ENCODE measurements at places on chromosomes 12 and 14.

DNA sequence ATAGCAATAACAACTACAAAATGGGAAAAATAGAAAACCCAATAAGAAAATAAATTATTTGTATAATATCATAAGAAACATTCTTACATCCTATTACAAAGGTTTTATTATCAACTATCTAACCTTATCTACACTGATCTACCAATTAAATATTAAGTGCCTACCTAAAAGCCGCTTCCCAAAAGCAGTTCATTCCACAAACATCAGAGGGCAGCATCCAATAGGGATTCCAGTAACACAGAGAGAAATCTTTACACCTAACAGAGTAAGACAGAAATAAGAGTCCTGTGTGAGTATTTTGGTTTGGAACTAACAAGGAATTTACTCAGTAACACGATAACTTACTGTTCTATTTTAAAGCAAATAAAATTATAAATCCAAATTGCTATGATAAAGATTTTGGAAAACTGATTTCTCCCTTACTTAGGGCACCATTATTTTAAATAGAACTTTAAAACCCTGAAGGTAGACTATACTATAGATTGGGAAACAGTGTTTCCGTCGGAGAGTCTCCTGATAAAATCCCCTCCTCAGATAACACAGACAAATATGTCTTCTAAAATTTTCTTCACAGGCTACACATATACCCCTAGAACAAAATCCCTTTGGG, 15.0 kb downstream of the GXYLT1 start:
- DNase-seq: peak; percentile 45

- no peak for DNase-seq
These were observed 86.1 kb downstream of the MYF5 start for GRCh38 chr12:80802652-80803400.

DNA sequence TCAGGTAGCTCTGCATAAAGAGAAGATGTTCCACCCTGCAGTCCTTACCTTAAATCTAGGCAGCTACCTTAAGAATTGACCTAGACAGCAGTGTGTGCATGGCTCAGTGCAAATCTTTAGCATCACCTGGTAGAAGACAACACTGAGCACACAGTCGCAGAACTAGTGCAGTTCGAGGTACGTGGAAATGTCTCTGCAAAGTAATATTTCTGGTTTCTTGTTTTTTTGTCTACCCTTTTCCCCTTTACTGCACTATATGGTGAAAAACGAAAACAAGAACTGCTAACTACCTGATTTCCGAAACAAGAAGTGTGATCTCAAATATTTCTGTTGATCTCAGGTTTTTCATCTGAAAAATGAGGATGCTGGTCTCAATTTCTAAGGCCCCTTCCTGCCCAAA, 82.5 kb downstream of the ETV6 start:
- DNase-seq: no peak

DNA sequence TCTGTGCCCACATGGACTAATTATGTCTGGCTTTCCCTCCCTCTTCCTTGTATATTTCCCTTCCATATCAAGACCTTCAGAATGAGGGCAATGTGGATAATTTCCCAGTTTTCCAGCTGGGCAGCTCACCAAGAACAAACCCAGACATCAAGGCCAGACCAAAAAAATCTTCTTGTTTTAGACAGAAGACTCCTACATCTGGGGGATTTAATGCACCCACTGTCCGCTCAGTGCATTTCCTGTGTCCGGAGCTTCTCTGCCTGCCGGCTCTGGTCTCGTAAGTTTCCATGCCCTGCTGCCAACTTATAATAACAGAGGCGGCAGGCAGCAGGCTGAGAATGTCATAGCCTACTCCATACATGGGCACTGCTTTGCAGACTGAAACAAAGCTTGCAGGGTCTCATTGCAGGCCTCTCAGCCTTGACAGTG, 207.2 kb upstream of the BCL2L14 start:
- DNase-seq: no peak

DNA sequence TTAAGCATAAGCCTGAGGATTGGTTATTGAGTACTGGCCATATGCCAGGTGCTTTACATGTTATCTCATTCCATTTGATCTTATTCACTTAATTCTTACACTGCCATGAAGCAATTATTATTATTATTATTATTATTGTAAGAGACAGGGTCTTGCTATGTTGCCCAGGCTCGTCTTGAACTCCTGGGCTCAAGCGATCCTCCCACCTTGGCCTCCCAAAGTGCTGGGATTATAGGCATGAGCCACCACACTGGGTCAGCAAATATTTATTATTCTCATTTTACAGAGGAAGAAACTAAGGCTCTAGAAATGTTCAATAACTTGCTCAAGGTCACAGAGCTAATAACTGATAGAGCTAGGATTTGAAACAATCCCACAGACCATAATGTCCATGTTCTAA, 14.8 kb downstream of the LIMA1 start:
- DNase-seq: no peak

GRCh38 chr12:47085815-47086252, 6.1 kb upstream of the AMIGO2 start:
- no peak for DNase-seq

- no peak for DNase-seq
These were observed 277.6 kb downstream of the ADGRD1 start for GRCh38 chr12:131231032-131231980.

DNA sequence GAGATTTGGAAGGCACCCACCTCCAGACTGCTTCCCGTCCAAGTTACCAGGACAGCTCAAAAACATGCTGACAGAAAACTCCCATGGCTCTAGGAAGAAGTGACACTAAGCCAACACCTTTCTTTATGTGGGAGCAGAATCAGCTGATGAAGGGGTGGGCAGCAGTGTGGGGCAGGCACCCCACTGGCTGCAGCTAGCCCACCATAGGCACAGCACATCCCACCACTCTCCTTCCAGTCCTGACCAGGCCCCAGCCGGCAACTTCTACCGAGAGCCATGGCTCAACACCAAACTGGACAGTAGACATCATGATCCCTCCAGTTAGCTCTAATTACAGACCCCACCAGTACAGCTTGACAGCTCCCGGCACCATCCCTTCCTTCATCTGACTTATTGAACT, 45.0 kb downstream of the SH2B3 start:
- DNase-seq: no peak

DNA sequence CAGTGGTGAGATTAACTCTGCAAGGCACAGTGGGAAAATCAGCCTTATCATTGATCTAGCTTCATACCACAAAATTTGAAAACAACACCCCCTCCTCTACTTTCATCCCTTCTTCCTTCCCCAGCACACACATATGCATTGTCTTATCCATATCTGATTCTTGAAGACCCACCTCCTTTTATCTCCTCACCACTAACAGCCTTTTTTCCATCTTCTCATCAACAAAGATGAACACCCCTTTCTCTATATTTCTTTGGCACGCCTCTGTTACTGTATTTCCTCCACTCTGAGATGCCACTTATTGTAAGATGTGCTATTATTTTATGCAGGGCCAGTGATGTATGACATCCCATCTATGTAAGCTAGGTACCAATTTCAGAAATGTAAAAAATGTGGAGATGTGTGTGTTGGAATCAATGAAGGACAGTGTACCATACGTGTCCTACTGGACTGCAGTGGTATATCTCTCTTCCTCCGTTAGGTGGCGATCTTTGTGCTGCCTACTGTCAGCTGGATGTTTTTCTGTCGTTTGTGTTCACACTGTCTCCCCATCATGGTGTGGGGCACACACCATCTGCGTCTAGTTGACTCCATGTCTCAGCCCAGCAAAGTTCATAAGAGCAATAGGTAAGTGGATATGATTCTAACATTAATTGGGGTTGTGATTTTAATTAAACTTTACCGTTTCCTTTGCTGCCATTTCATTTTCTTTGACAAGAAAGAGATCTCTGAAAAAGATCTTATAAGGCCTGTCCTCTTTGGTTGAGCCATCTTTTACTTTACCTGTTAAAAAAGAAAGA, 24.0 kb downstream of the CCDC38 start:
- peak; percentile 74 for DNase-seq

- no peak for DNase-seq
These were observed 25.8 kb upstream of the C12orf76 start for GRCh38 chr12:110074089-110074488.

GRCh38 chr12:86230516-86231146, 25.6 kb downstream of the MGAT4C start:
- no peak for DNase-seq

- DNase-seq: peak; percentile 19
These were observed 1.1 kb upstream of the LRP1 start for GRCh38 chr12:57127101-57127725.

DNA sequence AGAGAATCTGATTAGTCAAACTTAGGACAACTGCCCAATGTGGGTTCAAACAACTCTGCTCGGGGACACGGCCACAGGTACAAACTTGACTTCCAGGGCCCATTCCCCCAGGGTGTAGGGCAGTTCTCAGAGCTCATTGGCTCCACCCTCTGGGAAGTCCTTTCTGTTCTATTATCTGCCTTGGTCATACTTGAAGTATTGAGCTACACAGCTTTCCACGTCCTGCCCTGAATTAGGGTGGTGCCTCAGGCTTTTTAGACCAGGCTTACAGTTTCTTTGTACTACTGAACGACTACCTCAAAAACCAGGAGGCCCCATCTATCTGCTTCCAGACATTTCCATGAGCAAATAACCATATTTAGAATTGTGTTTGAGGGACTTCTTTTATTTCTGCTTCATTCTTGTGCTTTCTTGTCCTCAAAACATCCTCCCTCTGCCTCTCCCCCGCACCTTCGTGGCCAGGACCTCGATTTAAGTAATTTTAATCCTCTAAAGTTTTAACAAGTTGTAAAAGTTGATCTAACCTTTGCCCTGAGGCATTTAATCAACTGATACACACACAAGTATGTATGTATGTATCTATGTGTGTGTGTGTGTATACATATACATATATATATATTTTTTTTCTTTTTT, 281.7 kb upstream of the AMIGO2 start:
- peak; percentile 21 for DNase-seq

GRCh38 chr14:30988509-30988908, 36.9 kb upstream of the AP4S1 start:
- no peak for DNase-seq

DNA sequence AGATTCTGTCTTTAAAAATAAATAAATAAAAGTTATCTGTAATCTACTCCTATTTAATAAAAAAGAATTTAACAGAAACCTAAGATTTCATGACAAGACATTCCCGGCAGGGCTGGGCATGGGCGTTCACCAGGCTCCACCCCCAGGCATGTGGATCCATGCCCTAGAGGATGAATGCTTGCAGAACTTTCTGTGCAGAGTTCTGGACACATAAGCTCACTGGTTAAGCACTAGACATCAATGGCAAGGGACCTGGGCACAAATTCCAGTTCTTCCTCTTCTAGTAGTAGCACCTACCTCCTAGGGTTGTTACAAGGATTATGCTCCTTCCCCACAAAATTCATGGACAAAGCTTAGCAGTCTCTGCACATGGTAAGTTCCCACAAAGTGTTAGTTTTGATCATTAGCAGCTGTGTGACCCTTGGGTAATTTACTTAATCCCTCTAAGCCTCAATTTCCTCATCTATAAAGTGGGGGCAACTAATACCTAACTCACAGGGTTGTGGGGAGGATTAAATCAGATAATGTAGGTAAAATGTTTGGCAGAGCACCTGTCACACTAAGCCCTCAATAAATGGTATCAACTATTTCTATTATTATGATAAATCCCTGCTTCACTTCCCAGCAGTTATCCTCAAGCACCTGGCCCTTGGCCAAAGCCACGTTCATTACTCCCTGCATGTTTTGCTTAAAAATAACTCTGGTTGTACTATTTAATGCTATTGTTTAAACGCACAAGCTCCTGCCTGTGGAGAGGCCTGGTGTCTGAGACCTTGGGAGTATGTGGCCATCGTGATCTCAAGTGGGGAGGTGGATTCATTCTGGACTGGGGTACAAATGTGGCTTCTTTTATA, 9.8 kb downstream of the GALNT6 start:
- DNase-seq: no peak

- peak; percentile 37 for DNase-seq
These were observed 834 bp downstream of the RASSF8 start for GRCh38 chr12:25959071-25959961.

GRCh38 chr14:22533057-22533704, 55.8 kb downstream of the DAD1 start:
- no peak for DNase-seq

GRCh38 chr12:109912855-109913321, 12.8 kb downstream of the TCHP start:
- DNase-seq: no peak

- no peak for DNase-seq
These were observed 24.1 kb downstream of the NTN4 start for GRCh38 chr12:95766356-95767019.

DNA sequence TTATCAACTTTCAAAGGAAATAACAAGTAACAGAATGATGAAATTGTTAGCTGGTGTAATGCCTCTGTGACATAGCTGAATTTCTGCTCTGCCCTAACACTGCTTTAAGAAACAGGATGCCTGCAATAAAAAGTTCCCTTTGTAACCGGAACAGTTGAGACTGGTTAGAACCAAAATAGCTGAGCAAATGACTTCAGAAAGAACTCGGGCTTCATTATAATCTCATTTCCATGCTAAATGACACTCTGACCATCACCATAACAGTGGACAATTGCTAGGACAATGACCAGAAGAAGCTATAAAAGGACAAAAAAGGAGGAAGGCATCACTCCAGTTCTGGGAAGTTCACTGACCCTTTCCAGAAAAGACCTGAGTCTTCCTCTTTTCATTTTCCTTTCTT, 23.5 kb upstream of the PYGL start:
- DNase-seq: no peak

DNA sequence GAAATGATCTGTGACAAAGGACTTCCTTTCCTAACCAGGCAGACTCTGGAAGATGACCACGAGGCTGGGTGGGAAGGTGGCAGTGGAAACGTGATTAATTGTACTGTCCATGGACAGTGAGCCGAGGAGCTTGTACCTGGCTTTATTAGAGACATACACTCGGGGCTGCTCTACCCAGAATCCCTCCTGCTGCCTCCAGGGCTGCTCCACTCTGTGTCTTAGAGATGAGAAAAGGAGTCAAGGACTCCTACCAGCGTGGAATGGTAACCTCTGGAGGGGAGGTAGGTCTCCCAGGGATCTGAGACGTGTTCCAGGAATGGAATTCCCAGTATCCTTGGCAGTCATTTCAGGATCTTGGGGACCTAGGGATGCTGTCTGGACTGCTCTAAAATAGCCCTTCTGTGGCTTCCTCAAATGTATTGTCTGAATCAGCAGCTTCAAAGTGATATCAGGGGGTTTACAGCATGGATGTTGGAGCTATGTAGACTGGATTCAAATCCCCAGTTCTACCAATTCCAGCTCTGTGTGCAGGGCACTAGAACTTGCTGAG, 237.8 kb downstream of the CACNA1C start:
- DNase-seq: no peak

DNA sequence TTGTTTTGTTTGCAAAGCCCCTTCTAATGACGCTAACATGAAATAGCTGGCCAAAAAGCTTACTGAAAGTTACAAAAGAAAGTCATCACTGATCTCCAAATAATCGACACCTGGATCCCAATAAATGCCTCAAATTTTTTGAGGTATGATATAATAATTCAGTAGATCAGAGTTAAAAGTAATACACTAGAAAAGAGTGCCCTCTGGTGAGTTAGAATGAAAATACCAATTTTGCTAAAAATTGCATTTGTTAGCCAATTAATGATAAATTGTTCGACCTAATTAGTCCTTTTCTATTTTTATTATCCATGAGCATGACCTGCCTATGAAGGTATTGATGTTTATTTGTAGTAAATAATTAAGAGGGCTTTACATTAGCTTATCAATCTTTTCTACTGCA, 78.6 kb downstream of the CEP128 start:
- no peak for DNase-seq
